ENCODE measurements at places on chromosomes 11 and 22.

GRCh38 chr11:23732026-23732425, 764.8 kb upstream of the LUZP2 start:
- DNase-seq, result no peak

GRCh38 chr11:110691926-110692325, 20.3 kb downstream of the ARHGAP20 start:
- DNase-seq, result no peak

- peak; percentile 26 for DNase-seq
Observed at GRCh38 chr22:37607010-37607934, 1.4 kb upstream of the GGA1 start.

DNA sequence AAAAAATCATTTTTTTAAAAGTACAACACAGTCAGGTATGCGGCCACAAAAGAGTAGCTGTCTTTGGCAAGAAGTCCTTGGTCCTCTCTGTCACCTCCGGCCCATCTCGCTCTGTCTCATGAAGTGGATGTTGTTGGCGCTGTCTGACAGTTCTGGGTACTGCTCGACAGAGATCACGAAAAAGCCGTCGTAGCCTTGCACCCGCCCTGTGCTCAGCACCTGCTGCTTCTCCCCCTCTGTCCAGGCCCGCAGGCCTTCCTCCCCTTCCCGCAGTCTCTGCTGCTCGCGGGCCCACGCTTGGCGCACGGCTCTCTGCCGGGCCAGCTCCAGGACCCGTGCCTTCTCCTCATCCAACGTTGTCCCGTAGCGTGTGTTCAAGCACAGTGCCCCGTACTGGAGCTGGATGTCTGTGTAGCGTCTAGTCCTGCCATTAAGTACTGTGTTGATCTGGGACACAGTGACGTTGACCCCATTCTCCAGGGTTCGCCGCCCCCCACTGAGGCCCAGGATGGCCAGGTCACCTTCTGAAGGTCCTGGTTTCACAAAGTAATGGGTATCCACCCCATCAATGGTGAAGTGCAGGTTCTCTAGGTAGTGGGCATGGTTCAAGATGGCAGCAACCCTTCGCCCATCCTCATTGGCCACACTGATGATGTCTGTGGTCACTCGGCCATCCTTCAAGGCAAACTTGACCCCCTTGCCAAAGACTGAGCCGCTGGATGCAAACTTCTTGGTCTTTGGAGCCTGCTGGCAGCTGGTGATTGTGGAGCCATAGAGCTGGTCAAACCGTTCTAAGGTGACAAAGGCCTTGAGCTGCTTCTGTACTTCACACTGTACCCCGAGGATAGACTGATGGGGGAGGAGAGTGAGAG, 83.5 kb upstream of the NARS2 start:
- DNase-seq, result no peak

DNA sequence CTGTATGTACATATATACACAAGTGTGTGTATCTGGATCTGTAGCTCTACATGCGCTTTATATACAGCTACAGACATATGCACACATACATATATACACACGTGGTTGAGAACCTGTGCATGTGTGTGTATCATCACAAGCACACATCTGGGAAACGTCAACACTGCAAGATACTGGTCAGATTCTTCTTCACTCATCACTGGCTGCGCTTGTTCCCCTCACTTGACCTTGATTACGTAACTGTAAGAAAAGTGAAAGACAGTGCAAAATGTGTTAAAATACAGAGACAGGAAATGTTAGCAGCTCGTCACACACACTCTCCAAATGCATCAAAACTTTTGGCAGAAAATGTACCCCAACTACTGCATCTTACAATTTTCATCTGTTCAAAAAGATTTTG, 51.9 kb upstream of the MN1 start:
- DNase-seq, result no peak

GRCh38 chr11:123920943-123921342, 18.5 kb upstream of the OR4D5 start:
- no peak for DNase-seq

GRCh38 chr11:1206391-1207271, 16.2 kb upstream of the MUC5B start:
- DNase-seq, result no peak

DNA sequence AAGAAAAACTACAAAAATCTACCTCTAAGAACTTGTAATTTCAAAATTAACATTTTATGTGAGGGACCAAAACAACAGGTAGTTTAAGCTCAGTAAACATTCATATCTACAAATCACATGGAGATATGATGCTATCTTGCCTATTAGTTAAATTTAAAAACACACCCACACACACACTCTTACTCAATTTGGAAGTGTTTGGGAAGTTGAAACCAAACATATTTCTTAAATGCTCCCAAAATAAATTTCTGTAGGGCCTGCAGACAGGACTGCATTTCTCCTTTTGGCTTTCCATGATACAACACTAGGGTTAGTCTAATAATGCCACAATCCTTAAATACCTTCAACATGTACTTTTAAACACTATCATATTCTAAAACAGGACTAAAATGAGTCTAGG, 7.0 kb downstream of the PITPNB start:
- DNase-seq, result no peak

- DNase-seq, result no peak
Observed at GRCh38 chr11:16028419-16028818, 327.9 kb downstream of the SOX6 start.

Data from amniotic stem cell (primary cell).